ENCODE measurements at places on chromosomes 13 and 19. TPM values are rescaled to one million over a fixed set of nuclear protein-coding genes. Genes with fewer than 3 reads are reported as not detected.

The PLPPR3 gene
- total RNA-seq = 0.46 TPM

DNA sequence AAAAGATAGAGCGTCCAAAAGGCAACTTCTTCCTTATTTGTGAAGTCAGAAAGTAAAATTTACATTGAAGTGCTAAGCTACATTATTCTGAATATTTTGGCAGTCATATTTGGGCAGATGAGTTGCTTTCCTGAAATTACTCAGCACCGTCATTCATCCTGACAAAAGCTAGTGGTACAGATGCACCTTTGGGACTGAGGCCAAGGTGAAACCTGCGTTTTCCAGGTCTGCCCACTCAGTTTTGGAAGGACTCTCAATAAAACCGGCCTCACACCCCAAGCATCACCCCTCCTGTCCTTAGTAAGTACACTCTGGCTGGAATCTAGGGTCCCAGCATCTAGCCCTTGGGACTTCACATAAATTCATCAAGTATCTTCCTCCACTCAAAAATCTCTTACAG lies 187.5 kb downstream of the TM9SF2 start:
- DNase-seq = no peak

DNA sequence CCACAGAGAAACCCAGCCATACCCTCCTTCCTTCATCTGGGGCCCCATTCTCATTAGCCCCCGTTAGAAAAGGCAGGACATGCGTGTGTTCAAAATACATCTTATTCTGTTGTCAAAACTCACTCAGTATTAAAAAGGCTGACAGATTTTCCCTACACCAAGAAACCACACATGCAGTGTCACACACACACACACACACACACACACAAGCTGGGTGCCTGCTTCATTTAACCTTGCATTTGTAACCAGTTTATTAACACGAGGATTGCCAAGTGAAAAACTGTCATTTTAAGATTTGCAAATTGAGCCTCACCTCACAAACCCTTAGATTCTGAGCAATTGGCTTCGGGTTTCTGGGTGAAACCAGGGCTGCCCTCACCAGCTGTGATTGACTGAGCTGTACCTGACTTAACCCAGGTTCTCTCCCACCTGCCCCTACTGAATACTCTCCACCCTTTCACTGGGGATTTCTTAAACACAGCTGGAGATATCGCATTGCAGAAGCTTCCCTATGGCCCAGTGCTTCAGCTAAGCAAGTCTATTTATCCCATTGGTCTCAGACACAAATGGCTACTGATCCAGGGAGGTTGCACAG lies 172.7 kb upstream of the ZNF507 start:
- no peak for DNase-seq

DNA sequence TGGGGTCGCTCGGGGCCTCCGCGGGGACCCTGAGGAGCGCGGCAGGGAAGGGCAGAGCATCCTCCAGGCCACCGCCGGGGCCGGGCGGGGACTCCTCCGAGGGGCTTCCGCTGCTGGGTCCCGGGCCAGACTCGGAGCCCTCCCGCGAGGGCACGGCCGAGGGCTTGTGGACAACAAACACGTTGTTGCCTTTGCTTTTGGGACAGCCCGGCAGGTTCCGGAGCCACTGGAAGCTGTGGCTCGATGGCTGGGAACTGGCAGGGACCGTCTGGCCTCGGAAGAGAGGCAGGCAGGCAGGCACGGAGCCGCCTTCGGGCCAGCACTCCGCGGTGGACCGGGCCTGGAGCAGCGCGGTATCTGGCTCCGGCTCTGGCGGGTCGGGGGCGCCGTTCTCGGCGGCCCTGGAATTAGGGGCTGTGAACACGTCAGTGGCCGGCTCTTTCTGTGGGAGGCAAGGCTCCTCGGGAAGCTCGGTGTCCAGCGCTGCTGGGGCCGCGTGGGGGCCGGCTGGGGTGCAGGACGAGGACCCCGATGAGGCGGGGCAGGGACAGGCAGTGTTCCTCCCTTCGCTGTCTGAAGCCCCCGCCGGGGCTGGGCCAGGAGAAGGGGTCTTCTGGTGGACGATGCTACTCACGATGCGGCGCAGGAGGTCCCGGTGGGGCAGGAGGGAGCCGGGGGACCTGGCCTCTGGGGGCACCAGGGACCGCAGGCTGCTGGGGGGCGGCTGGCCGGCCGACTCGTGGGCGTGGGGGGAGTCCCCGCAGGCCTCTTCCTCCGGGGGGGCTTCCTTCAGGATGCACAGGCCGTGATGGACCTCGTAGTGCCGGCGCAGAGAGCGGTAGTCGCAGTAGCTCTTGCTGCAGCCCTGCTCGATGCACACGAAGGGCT lies 27.6 kb downstream of the ZNF541 start:
- DNase-seq = peak; percentile 61
